ENCODE measurements at places on chromosomes 12 and 14.
A peak's percentile ranks its signal among the peaks of the same experiment; 100 is the strongest.

DNA sequence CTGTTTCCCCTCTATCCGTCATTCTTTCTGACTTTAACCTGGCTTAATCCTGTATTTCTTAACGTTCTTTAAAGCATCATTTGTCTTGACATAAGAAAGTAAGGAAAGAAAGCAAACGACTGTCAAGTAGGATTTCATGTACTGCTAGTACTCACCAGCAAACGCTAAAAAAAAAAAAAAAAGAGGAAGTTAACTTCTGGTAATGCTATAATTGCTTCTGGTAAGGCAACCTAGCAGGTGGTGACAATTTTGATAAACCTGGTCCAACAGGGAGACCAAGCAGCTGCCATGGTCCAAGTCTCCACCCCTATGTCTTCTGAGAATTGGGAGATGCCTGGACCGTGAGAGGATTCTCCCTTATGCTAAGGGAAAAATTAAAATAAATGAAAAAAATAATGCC is 306.6 kb downstream of the DAD1 start:
- no peak for DNase-seq

DNA sequence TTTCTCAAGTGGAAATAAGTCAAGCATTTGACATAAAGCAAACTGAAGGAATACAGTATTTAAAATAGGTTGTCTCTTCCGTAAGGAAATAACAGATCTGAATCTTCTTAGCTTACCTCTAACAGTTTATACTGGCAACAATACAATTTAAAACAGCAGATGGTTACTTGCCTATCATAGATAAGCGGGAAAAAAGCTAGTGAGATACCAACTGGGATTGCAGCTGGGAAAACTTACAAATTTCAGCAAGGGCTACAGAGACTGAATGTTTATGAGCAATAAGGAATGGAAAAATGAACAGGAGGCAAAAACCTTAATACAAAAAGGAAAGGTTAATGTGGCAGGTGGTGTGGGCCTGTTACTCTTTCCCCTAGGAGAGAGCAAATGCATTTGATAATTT is 220.0 kb downstream of the RASSF9 start:
- DNase-seq, result no peak

- no peak for DNase-seq
Measured at GRCh38 chr14:26286913-26287205, 311.0 kb downstream of the NOVA1 start.

- no peak for DNase-seq
Measured at GRCh38 chr14:103727313-103727980, 11.8 kb downstream of the ZFYVE21 start.

GRCh38 chr12:6631549-6631961 is 4.2 kb downstream of the LPAR5 start:
- no peak for DNase-seq

DNA sequence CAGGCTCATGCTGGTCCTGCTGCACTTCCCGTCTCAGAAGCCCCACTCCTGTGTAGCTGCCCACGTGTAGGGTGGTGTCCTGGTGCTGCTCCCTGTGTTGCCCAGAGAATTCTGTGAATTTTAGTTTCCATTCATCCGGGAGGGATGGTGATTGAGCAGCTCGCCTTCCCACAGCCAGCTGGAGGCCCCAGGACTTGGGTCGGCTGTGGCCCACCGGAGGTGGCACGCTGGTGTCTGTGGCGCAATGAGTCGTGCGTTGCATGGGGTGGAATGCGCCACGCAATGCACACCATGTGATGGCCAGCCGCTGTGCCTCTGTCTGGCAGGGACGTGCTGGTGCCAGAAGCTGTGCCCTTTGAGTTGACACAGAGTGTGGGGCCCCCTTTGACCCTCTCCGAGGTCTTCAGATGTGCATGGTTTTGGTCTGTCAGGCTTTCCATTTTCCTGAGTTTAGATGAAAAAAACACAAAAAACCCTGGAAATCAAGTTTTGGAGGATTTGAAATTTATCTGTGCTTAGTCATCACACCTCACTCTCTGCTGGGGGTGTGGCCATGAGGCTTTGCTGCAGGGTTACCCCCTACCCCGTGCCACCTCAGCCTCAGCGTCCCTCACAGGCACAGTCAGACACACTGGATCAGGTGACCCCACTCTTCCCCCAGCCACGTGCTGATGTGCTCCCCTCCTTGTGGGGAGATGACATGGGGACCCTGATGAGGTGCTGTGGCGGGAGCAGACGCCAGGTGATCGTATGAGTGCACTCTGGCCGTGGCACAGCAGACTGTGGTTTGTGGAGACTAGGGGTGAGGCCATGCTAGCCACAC is 64.6 kb downstream of the EP400 start:
- DNase-seq, result peak; percentile 16

GRCh38 chr12:5516371-5517241 is 84.7 kb downstream of the NTF3 start:
- DNase-seq, result no peak

DNA sequence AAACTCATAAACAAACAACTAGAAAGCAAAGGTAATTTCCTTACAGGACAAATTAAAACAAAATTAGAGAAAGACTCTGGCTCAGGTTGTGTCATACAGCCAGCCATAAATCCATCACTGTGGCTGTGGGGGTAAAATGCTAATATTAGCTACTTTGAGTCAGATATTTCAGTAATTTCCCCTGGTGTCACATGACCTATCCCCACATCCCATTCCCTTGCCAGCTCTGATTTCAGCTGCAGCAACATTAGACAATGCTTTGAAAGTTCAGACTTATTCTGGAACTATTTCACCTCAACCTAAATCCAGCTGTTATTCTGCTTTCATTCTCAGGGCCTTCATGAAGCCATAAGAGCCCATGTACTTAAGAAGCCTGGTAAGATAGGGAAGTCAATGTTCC is 55.3 kb downstream of the RPL10L start:
- DNase-seq, result no peak

DNA sequence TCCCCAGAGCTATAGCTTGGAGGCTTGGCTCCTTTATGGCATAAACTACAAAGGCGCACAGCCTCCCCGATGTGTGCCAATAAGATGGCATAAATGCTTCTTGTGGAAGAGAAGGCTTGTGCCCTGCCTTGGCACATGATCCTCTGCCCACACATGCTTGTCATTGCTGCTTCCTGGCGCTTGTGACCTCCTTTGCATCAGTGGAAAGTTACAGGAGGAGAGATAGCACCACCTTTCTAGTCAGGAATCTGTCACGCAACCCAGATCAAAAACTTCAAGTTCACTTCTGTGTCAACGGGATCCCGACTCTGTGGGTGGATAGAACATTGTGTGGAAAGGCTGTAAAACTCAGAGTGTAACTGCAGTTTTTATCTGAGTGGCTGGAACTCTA is 183.8 kb upstream of the HIF1A start:
- no peak for DNase-seq

- DNase-seq, result no peak
Measured at GRCh38 chr14:76666746-76667145, 94.5 kb upstream of the VASH1 start.

DNA sequence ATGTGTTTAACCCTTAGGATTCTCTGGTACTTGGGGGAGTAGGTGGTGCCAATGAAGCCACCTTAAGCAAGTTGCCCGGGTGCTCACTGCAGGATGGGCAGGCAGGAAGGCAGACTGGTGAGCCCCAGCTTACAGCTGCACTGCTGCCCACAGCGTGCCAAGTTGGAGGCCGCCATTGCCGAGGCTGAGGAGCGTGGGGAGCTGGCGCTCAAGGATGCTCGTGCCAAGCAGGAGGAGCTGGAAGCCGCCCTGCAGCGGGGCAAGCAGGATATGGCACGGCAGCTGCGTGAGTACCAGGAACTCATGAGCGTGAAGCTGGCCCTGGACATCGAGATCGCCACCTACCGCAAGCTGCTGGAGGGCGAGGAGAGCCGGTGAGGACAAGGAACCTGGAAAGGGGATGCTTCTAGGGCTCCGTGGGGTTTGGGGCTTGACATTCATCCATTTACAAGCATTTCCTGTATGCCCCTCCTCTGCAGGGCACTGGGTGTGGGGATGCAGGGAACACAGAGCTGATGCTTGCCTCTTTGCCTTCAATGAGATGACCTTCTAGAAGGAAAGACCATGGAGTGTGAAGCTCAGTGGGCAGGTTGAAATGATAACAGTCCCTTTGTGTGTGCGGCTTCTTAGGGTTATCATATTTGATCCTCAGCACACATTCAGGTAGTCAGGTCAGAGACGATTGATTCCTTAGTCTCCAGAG is 12.4 kb downstream of the KRT7 start:
- DNase-seq, result no peak

GRCh38 chr12:124191024-124191359 is 103.9 kb upstream of the RFLNA start:
- DNase-seq, result peak; percentile 44

DNA sequence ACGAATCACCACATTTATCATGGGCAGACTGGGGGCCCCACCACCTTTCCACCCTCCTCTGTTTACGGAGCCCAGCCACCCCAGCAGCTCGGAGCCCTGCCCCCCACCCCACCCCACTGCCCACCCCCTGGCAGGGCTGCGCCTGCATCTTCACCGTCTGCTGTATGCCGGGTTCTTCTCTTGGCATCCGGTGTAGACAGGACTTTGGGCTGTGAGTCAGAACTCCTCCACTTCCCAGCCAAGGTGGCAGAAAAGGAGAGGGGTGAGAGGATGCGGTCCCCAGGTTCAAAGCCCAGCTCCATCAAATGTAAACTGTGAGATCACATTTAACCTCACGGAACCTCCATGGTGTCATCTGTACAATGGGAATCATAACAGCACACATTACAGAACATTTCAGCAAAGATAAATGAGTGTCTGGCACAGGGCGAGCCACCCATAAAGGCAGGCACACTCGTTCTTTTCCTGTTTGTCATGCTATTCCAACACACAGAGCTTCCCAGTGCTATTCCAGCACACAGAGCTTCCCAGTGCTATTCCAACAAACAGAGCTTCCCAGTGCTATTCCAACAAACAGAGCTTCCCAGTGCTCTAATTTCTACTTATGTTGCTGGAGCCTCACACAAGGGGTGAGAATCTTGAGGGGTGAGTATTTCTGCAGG is 292.7 kb upstream of the RTL1 start:
- DNase-seq, result no peak

- DNase-seq, result no peak
Measured at GRCh38 chr12:77118696-77119095, 53.3 kb upstream of the E2F7 start.

DNA sequence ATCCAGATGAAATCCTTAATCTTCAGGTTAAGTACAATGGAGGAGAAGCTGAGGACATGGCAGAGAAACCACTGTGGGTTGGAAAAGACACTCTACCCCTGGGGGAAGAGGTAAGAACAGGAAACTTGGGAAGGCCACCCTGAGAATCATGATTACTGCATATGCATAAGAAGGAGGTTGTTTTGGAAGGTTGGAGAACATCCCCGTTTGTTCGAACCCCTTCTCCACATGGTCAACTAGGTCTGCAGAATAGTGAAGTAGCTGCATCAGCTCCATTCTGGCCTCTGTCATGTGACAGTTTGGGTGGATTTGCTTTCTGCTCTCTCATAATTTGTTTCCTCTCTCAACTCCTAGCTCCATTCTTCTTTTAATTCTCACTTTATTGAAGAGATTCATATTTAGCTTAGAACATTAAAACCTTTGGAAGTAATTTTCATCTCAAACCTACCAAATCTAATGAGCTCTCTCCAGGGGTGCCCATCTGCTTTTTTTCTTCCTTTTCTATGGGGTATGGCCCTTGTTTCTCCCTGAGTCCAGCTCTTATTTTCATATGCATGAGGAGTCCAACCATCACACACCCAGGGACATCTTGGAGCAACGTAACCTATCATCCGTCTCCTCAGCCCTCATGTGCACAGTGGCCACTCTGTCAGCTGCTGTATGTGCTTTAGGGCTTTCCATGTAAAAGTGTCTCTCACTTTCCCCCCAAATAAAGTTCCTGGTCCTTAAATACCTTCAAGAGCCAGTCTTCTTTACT is 820.3 kb downstream of the TMEM121 start:
- DNase-seq, result no peak

DNA sequence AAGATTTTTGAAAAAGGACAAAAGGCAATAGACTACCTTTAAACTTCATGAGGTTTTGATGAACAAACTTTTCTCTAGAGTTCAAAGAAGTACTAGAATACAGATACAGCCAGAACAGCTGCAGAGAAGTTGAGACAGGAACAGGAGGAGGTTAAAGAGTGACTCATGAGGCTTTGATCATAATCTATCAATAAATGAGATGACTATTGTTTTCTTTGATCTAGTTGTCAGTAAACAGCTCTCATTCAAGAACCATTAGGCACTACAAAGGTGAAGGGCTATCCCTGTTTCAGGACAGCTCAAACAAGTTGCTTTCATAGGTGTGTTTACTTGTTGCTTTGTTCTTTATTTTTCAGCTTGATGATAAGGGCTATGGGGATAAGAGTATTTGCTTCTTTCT is 2.4 kb downstream of the WASHC3 start:
- no peak for DNase-seq

- no peak for DNase-seq
Measured at GRCh38 chr12:129296671-129297070, 443.4 kb downstream of the GLT1D1 start.

- DNase-seq, result peak; percentile 2
Measured at GRCh38 chr12:24012528-24012927, 63.1 kb upstream of the SOX5 start.

DNA sequence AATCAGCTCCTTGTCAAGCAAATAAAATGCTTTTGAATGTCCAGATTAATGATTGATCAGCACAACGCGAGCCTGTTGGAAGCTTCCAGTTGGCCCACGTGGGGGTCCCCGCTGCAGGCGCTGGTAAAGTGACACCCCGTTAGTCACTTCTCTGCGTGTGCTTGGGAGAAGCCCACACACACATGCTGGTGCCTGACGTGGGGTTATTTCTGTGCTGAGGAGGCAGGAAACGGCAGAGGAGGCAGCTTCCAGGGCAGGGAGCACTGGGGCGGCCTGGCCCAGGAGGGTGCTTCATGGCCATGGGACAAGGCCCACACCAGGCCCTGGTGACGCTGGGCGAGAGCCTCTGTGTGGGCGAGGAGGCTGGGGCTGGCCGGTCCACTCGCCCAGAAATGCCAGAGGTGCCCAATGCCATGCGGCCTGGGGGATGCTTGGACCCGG is 101.5 kb downstream of the KIF26A start:
- no peak for DNase-seq

DNA sequence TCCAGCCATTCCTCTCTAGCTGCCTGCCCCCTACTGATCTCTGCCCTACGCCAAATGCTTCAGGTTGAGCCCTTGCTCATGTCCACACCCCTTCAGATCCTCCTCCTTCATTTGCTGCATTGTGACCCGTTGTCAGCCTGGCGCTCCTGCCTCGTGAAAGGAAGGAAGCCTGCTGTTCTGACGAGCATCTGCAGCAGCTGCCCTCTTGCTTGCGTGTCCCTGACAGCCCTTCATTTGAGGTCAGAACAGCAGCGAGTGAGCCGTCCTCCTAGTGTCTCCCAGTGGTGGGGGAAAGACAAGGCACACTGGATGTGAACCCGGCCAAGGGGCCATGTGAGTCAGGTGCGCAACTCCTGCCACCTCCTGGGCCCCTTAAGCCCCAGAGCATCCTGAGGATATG is 3.0 kb upstream of the PIANP start:
- no peak for DNase-seq

- DNase-seq, result no peak
Measured at GRCh38 chr12:12986775-12987331, 13.2 kb downstream of the HEBP1 start.

- DNase-seq, result no peak
Measured at GRCh38 chr14:56731187-56731586, 79.1 kb downstream of the OTX2 start.

GRCh38 chr14:61636291-61636690 is 59.0 kb upstream of the HIF1A start:
- no peak for DNase-seq

- DNase-seq, result no peak
Measured at GRCh38 chr12:15179672-15180071, 41.5 kb downstream of the RERG start.

- no peak for DNase-seq
Measured at GRCh38 chr14:69637503-69638031, 26.2 kb downstream of the SUSD6 start.

- DNase-seq, result no peak
Measured at GRCh38 chr12:132585177-132585576, 25.2 kb downstream of the LRCOL1 start.

All from fibroblast of skin of right quadriceps (primary cell).